Effector memory CD4-positive, alpha-beta T cell (primary cell): ENCODE measurements at places on chromosomes 7 and 10.

GRCh38 chr7:159329818-159330378 lies 185.2 kb upstream of the VIPR2 start:
- DNase-seq = no peak

DNA sequence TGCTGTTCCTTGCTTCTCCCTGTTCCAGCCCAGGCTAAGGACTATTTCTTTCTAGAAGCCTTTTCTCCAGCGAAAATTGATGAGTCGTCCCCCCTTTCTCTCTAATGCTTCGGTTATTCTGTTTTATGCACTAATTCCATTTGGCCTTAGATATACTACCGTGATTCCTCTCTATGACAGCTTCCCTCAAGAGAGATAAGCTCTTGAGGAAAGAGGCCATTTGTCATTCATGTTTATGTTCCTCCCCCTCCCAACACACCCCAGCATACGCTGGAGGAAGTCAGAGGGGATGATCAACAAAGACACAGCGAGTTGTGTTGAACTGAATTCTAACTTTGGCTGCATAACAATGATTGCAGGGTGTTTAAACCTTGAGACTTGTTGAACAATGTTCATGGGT lies 198.8 kb downstream of the BMPER start:
- no peak for DNase-seq

GRCh38 chr7:94509887-94510581 lies 425 bp downstream of the CASD1 start:
- peak; percentile 52 for DNase-seq

DNA sequence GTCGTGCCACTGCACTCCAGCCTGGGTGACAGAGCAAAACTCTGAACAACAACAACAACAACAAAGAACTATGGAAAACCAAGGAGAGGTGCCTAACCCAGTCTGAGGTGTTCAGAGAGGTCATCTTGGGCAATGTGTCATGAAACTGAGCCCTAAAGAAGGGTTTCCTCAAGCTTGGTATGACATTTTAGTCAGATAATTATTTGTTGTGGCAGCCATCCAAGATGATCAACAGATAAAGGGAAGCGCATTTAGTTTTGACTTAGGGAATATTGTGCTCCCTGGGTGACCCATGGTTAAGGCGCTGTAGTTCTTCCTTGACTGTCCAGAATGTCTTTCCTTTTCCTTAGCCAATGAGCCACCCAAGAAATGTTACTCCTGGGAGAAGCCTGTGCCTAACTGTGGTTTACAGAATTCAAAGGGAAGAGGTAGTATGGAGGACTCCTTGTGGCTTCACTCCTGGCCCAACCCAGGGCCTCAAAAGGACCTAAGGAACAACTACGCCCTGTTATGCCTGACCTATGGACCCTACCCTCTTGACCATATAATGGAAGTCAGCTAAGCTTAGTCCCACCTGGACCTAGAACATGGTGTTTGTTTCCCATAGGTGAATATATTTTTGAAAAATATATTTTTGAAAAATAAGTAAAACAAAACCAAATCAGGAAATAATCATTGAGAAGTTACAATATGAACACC lies 42.4 kb downstream of the TPST1 start:
- DNase-seq = no peak

- DNase-seq = no peak
Measured at GRCh38 chr7:23410446-23411183, 59.7 kb downstream of the IGF2BP3 start.

GRCh38 chr10:14659626-14660196 lies 115.0 kb downstream of the FAM107B start:
- DNase-seq = peak; percentile 8

DNA sequence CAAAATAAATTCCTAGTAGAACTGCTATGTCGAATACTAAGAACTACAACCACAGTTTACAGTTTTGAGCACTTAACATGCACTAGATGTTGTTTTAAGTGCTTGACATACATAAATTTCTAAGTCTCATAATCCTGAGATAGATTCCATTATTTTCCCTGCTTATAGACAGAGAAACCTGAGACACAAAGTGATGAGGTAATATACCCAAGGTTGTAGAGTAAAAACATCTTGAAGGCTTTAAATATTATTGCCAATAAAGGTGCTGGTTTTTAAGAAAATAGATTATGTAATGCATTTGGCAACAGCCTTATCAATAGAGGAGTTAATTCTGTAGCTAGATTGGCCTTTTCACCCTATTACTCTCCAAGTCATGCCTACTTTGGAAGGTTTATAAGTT lies 48.2 kb downstream of the PLEKHA8 start:
- no peak for DNase-seq
